Ecto neural progenitor cell (in vitro differentiated cells): ENCODE measurements at places on chromosomes 3 and 15.

DNA sequence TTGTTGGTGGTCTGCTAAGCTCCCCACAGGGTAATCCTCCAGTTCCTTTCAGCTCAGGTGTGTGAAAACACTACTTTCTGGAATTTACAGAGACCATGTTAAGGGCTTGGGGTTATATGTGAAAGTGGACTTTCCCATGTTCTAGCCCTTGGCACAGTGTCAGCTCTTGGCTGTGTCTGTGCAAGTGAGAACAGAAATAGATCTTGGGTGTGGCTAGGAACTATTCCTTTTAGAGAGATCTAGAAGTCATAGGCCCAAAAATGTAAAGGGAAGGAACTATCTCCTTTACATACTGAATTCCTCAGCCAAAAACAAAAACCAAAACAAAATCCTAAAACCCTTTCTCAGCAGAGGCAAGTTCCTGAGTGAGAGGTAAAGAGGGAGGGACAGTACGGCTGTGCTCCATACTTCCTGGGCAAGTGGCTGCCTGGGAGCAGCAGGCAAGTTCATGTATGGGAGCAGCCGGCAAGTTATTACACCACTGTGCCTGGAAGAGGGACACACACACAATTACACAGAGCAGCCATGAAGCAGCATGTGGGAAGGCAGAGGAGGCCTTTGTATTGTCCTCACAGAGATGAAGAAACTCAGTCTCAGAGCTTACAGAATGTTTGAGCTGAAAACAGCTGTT is 19.9 kb upstream of the C3orf62 start:
- DNase-seq, result no peak

DNA sequence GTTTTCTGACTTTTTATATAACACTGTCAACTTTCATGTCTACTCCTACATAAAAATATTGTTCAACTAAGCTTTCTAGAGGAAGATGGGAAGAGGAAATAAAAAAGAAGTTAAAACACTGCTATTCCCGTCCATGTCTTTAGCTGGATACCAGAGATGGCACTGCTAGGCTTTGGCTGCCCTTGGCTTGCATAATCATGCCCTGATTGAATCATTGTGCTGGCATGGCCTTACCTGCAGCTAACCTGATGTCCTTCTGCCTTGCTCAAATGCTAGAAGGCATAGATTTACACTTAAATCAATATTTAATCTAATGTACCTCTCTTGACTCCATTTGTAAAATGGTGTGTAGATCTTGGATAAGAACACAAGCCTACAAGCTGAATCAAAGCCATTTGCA is 539.7 kb upstream of the IL12A start:
- DNase-seq, result no peak

DNA sequence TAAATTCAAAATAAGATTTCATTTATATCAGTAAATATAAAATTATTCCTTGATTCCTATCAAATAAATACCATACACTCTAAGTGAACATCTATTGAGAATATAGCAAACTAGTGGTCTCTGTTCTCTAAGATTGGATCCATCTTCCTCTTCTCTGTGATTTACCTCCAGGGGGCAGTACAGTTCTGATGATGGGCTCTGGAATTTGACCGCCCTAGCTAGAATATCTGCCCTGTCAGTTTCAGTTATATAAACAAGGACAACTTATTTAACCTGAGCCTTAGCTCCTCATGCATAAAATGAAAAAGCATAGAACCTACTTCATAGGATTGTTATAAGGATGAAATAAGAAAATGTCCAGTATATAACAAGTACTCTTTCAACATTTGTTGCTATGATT is 171.1 kb upstream of the CCDC54 start:
- DNase-seq, result no peak

GRCh38 chr3:130854208-130854864 is 39.5 kb upstream of the ATP2C1 start:
- no peak for DNase-seq

GRCh38 chr15:53453253-53454105 is 306.0 kb downstream of the WDR72 start:
- DNase-seq, result no peak

GRCh38 chr15:60594071-60594470 is 115.1 kb upstream of the ICE2 start:
- DNase-seq, result no peak

GRCh38 chr3:67898916-67899315 is 244.5 kb upstream of the SUCLG2 start:
- no peak for DNase-seq

DNA sequence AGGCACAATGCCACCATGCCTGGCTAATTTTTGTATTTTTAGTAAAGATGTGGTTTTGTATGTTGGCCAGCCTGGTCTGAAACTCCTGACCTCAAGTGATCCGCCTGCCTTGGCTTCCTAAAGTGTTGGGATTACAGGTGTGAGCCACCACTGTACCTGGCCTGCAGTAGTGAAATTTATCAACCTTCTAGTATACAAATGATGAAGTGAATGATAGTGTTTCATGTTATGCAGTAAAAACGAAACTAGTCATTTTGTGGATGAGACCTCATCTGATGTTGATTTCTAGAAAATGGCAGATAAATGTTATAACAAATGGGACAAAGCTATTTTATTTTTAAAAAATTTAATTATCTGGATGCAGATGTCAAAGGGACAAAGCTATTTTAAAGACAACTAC is 32.9 kb downstream of the NXPE3 start:
- no peak for DNase-seq

- no peak for DNase-seq
Measured at GRCh38 chr3:55180936-55181535, 253.2 kb upstream of the LRTM1 start.

DNA sequence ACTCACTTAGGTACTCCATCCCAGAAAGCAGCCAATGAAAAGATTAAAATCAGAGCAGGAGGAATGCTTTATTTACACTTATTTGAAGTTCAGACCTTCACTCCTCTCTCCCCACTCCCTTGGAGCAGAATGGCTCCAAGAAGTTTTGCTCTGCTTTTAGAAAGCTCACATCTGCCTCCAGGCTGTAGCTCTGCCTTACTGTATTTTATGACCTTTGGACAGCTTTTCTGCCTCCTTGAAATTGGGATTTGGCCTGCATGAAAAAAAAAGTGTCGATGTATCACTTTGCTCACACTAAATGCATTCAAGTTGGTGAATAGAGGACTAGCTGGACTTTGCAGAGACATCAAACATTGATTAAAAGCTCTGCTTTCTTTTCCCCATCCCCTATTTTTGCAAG is 95.3 kb downstream of the SLC9A9 start:
- DNase-seq, result no peak

- DNase-seq, result no peak
Measured at GRCh38 chr3:128168836-128169235, 15.6 kb downstream of the EEFSEC start.

GRCh38 chr3:118882353-118882947 is 152.2 kb downstream of the IGSF11 start:
- DNase-seq, result peak; percentile 75

- no peak for DNase-seq
Measured at GRCh38 chr3:178568155-178568731, 32.0 kb downstream of the KCNMB2 start.

DNA sequence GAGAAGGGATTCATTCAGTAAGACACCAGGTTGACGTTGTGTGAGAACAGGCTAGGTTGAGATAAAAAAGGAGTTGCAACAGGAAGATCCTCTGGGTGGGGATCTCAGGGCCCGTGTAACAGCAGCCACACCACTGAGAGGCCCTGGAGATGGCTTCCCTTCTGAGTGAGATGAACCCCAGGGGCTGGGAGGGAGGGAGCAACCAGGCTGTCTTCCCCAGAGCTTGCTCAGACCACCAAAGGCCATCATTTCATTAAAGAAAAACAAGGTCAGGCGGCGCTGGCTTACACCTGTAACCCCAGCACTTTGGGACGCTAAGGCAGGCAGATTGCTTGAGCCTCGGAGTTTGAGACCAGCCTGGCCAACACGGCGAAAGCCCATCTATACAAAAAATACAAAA is 187.7 kb downstream of the ATP10A start:
- no peak for DNase-seq

DNA sequence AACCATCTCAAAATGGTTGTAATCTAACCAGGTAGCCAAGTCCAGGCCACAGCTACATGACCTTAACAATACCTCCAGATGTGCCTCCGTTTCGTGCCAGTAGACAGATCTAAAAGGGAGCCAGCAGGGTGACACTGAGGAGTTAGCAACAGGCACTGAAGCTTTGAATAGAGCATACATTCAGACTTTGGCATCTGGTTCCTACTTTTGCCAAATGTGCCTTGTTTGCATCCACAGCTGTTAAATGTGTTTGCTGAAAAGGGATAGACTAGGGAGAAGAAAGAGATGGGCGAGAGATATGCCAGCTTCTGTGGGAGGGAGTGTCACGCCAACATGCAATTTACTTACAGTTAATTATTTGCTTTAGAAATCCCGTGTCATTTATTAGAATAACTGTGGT is 1433.9 kb upstream of the CADM2 start:
- DNase-seq, result no peak

DNA sequence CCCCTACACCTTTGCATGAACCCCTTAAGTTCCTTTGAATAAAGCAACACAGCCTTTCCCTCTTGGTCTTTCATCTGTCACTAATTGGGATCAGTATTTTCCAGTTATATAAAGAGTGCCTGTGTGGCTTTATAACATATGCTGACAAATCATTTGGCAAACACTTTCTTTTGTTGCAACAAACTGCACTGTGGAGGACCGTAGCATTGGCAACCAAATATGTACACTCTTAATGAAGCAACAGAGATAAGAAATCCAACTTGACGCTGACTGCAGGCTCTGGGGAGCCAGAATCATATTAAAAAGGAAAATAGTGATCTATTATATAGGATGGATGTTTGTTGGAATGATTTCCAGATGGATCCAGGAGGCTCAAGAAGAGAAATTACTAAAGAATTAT is 120.1 kb upstream of the PRICKLE2 start:
- DNase-seq, result no peak

- no peak for DNase-seq
Measured at GRCh38 chr3:163601426-163601825, 1476.9 kb downstream of the SI start.

- peak; percentile 5 for DNase-seq
Measured at GRCh38 chr15:69624155-69624520, 171.5 kb downstream of the RPLP1 start.

GRCh38 chr3:150090877-150091276 is 120.2 kb upstream of the PFN2 start:
- no peak for DNase-seq

GRCh38 chr3:69646287-69647067 is 92.8 kb upstream of the MITF start:
- no peak for DNase-seq

- no peak for DNase-seq
Measured at GRCh38 chr3:135929670-135930069, 35.9 kb upstream of the PPP2R3A start.

- no peak for DNase-seq
Measured at GRCh38 chr3:101720851-101721840, 3.3 kb upstream of the CEP97 start.

DNA sequence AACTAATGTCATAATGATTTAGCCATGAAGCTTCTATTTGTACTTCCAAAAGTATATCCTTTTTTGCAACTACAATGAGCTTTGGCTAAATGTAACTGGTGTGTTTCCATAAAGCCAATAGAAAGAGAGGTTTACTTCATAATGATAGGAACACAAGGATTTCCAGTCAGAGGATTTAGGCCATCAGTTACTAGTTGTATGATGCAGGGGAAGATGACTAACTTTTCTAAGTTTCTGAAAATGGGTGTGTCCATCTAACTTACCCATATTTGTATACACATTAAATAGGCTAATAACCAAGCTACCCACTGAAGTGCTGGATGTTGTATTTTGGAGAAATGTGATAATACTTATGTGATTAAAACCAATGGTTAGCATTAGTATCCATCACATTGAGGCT is 55.7 kb downstream of the SLC4A7 start:
- DNase-seq, result no peak

DNA sequence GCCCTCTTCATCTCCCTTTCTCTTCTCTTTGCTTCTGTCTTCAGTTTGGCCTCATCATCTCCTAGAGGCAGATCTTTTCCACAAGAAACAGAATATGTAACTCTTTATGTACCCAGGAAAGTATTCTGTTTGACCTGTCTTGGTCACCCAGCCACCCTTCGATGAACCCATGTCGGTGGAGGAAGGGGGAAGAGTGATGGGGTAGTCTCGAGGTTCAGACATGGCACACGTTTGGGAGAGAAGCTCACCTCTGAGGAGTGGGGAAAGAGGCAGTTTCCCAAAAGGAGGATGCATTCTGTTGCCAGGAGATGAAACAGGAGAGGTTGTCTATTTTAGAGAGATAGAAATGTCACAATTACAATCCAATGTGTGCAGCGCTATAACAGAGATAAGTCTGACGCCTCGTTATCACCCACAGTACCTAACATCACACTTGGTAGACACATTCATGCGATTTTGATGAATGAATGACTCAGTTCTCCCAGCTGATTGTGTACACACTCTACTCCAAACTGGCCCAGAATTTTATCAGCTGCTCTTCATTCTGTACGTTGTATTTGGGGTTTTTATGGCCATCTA is 722 bp upstream of the CCDC50 start:
- DNase-seq, result no peak
